Activated gamma-delta T cell treated with anti-CD3 and anti-CD28 coated beads, Interleukin-2, amount 50 U/mL, for 16 hours (primary cell): ENCODE measurements at places on chromosomes 4 and X.

DNA sequence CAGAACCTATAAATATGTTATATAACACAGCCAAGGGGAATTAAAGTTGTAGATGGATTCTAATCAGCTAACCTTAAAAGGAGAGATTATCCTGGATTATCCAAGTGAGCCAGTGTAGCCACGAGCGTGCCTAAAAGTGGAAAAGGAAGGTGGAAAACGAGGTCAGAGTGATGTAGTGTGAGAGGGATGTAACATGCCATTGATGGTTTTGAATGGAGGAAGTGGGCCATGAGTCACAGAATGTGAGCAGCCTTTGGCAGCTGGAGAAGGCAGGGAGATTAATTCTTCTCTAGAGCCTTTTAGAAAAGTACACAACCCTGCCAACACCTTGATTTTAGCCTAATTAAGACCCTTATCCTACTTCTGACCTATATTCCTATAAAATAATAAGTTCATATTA lies 149.1 kb downstream of the SLC39A8 start:
- DNase-seq: no peak

DNA sequence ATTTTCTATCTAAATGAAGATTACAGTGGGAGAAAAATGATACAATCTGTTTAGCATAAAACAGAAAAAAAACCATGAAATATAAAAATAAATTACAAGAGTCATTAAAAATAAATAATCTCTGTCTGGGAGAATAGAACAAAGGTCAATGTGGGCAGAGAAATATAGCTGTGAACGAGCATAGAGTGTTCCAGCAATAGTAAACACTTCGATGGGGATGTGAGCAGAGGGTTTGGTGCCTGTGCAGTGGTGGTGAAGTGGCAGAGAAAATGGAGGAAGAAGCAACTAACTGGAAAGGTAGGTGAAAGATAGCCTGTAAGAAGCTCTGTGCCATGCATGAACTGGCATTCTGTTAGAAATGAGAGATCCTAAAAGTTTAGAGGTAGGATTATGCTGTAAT lies 64.9 kb downstream of the ANKRD50 start:
- no peak for DNase-seq

DNA sequence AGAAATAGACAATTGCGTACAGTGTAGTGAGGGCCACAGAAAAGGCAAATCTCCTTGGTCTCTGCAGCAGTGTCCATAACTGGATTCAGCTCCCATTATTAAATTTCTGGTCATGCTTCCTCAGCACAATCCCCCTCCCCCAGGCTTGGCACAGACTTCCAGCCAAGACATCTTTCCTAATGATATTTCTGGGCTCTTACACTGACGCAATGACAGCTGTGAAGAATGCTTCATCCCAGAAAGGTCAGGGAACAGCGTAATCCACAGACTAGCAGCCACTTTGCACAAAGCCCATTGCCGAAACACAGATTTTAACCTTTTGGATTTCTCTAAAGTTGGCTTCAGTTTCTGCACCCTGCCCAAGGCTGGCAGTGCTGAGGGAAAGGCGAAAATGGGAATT lies 597.6 kb upstream of the CPEB2 start:
- no peak for DNase-seq

- no peak for DNase-seq
These were observed 38.5 kb downstream of the ZCCHC12 start for GRCh38 chrX:118862091-118862490.

GRCh38 chrX:53184836-53185235 lies 40.2 kb downstream of the KDM5C start:
- DNase-seq: no peak

DNA sequence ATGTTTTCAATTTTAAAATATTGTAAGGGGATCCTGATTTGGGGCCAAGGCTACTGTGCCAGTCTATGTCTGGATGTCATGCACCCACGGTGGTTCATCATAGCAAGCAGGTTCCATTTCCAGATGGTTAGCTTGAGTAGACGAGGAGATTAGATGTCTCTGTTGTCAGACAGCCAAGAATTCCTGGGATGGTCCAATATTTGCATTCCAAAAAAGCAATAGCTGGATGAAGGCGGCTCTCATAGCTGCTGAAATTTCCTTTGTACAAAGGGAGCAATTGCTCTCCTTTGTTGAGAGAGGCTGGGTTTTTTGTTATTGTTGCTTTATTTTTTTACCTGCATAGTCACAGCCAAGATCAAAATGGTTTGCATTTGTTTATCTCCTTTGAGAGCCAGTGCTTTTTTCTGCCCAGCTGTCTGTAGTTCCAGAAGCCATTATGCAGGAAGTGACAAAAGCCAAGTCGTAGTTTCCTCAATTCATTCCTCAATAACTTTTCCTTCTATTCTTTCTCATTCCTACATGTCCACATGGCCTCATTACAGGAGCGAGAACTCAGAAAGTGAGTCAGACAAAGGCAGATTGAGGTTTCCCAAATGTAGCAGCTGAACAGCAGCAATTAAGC lies 107.9 kb downstream of the MMRN1 start:
- DNase-seq: no peak

DNA sequence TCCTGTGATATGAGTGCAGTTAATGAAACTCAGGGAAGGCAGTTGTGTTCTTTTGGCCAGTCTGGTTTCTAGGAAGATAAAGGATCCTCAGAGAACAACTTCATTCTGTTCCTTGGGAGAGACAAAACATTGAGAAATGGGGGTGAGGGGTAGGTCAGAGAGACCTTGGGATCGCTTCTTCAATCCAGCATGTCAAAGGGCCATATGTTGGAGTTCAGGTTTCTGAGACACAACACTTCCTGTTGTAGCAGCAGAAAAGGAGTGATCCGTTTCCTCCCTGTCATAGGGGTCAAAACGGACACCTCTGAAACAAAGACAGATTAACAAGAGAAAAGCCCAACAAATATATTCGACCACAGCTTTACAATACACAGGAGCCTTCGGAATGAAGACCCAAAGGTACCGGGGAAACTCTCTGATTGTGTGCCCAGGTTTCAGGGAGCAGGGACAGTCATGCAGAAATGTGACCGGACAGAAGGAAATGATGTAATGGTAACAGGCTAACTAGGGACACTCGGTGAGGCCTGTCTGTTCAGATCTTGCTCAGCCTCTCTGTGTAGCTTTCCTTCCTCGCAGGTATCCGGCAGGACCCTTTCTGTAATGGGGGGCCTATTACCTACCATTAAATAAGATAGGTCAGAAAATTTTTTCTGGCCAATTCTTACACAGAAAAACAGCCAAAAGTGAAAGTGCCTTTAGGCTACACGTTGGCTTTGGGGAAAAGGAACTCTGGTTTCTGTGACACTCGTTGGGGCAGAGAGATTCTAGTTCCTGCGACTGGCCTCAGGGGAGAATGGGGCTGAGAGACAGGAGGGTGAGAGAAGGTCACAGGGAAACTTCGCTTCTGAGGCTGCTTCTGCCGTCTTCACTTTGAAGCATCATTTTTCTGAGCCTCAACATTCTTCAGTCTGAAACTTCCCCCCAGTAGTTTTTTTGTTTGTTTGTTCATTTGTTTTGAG lies 103.3 kb upstream of the TLR3 start:
- DNase-seq: no peak

GRCh38 chrX:136528645-136529315 lies 3.2 kb upstream of the VGLL1 start:
- no peak for DNase-seq

- DNase-seq: no peak
These were observed 82.8 kb upstream of the NKX1-1 start for GRCh38 chr4:1488831-1489638.

DNA sequence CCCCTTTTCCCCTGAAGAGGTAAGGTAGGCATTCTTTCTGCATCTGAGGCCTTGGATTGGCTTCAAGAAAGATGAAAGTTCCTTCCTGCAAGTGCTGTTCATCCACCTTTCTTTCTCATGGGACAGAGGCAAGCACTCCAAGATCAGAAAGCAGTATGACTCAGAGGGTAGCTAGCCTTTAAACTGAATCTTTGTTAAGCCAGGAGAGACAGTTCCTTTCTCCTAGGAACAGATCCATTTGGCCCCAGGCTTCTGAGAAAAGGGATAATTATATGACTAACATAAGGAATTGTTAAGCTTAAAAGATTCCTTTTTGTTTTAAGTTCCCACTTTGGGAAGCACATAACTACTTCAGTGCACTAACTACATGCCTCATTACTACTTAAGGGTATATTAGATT lies 192.0 kb downstream of the PPP3CA start:
- DNase-seq: no peak

GRCh38 chr4:154124539-154125255 lies 335.8 kb upstream of the SFRP2 start:
- no peak for DNase-seq

GRCh38 chr4:41396869-41397268 lies 140.1 kb downstream of the UCHL1 start:
- no peak for DNase-seq

- no peak for DNase-seq
These were observed 467.1 kb downstream of the NAF1 start for GRCh38 chr4:162699629-162700028.

- DNase-seq: no peak
These were observed 24.7 kb downstream of the OFD1 start for GRCh38 chrX:13759152-13759718.

DNA sequence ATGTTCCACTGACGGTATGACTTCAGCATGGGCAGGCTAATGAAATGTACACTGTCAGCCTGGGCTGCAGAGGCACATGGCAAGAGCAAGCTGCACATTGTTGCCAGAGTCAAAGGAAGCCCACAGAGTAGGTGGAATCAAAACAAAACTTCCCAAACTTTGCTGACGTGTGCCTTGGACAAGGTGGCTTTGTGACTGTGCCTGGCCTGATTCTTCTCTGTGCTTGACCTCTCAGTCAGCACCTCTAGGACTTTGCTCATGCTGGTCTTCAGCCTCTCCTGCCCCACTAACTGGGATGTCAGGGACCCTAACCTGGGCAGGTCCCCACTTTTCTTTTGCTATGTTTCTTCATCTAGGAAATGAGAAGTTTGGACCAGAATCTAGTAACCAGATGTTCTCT lies 40.5 kb upstream of the KIAA1210 start:
- DNase-seq: no peak
